ENCODE measurements at places on chromosomes 1 and 21.

DNA sequence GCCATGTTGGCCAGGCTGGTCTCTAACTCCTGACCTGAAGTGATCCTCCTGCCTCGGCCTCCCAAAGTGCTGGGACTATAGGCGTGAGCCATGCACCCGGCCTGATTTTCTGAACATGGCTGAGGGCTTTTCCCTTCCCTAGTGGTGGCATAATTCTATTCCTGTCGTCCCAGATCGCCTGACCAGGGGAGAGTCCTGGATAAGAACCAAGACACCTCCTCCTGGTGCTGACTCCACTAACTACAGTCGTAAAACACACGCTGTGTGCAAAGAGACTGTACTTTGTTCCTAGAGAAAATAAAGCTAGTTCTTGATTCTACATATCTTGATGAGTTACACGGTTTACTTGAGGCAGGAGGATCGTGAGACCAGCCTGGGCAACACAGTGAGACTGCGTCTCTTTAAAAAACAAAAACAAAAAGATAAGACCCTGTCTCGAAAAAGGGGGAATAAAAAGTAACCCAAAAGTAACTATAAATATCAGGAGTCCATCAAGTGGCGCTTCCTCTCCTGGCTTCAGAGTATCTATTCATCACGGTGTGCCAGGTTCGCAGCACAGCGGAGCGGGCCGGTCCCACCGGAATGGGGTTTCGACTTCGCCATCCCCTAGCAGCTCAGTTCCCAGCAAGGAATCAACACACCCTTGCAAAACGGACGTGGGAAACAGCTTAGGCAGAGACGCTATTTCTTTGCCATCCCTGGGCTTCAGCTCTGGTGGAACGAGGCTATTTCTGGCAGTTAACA lies 973 bp downstream of the SDF4 start:
- peaks cover 2% of the 10 kb centered on the region for H3K36me3 ChIP-seq
- no peaks in the 10 kb centered on the region for H3K27me3 ChIP-seq
- peak overlapping the region; percentile 83 for H3K27ac ChIP-seq
- peaks cover 8% of the 10 kb centered on the region for H3K4me1 ChIP-seq
- peak overlapping the region; percentile 70 for H3K4me3 ChIP-seq
- no peak for DNase-seq

DNA sequence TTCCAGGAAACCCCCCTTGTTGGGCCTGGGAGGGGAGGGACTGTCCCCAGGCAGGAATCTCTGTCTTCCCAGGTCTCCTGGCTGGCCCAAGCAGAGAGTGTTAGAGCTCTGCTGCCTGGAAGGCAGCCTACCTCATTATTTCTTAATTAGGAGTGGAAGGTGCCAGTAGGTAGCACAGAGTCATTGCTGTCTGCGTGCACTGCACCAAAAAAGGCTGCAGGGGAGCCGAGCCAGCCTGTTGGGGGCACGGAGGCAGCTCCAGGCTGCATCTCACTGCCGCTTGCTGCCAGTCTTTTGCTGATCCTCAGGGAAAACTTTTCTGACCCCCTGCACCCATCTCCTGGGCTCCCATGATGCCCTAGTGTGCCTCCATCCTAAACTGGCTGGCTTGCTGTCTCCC lies 58.1 kb downstream of the LRRN2 start:
- peaks cover 29% of the 10 kb centered on the region for H3K4me1 ChIP-seq
- H3K36me3 ChIP-seq: no peaks in the 10 kb centered on the region
- 0 out of 2 replicates have a peak, but pooled peaks cover 1% of the 10 kb centered on the region for H3K27me3 ChIP-seq

DNA sequence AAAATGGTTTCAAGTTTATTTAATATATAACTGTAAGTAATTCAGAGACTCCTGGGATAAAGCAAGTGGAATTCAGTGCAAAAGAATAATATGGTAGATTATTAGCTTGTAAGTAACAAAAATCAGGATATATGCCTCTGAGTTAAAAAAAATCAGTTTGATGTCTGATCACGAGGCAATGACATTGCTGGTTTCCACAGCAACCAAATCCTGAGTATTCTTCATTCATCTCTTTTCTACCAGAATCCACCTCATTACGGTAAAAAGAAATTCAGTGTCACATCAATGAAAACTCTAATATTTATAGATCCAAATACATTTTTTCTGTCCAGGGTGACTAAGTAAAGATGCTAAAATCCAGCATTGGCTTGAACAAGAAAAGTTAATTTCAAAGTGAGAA lies 642.3 kb upstream of the TMPRSS15 start:
- no peaks in the 10 kb centered on the region for H3K27me3 ChIP-seq
- peaks cover 18% of the 10 kb centered on the region for H3K4me1 ChIP-seq
- H3K27ac ChIP-seq: no peak overlapping the region

DNA sequence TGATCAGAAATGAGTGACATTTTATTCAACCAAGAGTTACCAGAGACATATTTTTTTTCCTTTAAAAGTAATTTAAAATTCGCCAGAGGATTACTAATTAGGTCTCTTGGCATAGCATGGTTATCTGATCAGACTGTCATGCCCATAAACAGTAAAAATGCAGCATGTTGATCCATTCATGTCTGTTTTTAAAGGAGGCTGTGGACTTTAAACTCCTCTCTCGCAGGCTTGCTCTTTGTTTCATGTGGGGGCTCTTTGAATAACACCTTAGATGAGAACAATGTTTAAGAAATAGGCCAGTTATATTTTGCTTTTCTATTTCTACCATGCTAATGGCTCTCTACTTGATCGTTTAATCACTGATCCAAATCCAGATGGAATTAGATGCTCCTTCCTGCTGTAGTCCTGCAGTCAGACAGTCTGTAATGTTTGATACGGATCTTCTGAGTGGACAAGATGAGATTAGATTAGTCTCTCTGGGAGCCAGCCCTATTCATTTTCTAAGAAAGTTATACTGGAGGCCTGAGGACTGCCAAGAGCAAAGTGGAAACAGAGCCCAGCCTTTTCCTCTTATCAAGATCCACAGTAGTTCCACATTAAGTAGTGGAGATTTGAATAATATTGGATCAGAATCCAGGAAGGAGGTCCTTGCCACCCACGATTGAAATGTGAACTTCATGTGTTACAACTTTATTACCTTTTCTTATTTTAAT lies 197.4 kb downstream of the HS2ST1 start:
- H3K36me3 ChIP-seq: no peaks in the 10 kb centered on the region
- H3K27ac ChIP-seq: no peak overlapping the region
- H3K27me3 ChIP-seq: no peaks in the 10 kb centered on the region
- H3K4me3 ChIP-seq: no peak overlapping the region

DNA sequence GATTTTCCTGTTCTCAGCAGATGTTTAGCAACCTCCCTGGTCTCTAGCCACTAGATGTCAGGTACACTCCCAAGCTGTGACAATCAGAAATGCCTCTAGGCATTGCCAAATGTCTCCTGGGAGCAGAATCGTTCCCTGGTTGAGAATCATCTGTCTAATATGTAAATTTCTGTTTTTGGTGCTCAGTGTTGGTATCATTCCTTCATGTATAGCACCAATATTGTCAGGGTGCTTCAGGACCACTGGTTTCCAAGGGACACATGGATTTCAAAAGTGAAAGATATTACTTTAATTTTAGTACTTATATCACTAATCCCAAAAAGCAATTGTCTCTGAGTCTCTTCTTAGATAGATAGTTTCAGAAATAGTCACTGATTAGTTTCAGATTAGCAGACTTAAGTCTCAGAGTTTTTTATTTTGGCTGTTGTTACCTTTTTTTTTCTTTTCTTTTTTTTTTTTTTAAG lies 160.1 kb downstream of the PTPRC start:
- no peak overlapping the region for H3K27ac ChIP-seq
- H3K36me3 ChIP-seq: no peaks in the 10 kb centered on the region
- H3K27me3 ChIP-seq: no peaks in the 10 kb centered on the region
- no peaks in the 10 kb centered on the region for H3K4me1 ChIP-seq

DNA sequence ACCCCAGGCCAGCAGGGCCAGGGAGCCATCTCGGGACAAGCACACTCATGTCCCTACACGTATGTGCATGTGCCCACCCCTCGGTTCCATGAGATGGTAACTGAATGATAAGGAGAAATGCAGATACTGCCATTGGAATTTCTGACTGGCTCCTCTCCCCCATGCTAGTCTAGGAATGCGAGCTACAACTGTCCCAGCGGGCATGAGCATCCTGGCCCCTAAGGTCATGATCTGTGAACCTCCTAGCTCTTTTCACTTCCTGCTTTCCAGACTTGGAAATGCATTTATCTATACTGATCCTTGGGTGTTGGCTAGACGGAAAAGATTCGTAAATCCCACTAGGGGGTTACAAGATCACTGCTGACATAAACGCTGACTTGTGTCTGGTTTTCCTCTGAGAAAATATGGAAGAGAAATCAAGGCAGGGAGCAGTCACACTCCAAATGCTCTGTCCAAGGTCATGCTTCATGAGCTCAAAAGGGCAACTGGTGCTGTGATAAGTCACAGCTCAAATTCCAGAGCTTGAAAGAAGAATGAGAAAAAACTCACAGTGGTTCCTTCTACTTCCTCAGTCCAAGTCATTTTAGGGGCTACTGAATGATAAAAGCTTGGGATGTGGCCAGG lies 49.8 kb downstream of the SLC45A1 start:
- no peak overlapping the region for H3K4me3 ChIP-seq
- peaks cover 4% of the 10 kb centered on the region for H3K4me1 ChIP-seq
- no peaks in the 10 kb centered on the region for H3K27me3 ChIP-seq

- H3K27ac ChIP-seq: no peak overlapping the region
- H3K4me3 ChIP-seq: no peak overlapping the region
- no peaks in the 10 kb centered on the region for H3K36me3 ChIP-seq
- no peaks in the 10 kb centered on the region for H3K4me1 ChIP-seq
These were observed 296.8 kb downstream of the TPR start for GRCh38 chr1:186078245-186078644.

- H3K27ac ChIP-seq: no peak overlapping the region
- peaks cover 20% of the 10 kb centered on the region for H3K4me1 ChIP-seq
- peaks cover 5% of the 10 kb centered on the region for H3K36me3 ChIP-seq
- H3K4me3 ChIP-seq: no peak overlapping the region
These were observed 61.8 kb upstream of the LAMC2 start for GRCh38 chr1:183124259-183124658.

DNA sequence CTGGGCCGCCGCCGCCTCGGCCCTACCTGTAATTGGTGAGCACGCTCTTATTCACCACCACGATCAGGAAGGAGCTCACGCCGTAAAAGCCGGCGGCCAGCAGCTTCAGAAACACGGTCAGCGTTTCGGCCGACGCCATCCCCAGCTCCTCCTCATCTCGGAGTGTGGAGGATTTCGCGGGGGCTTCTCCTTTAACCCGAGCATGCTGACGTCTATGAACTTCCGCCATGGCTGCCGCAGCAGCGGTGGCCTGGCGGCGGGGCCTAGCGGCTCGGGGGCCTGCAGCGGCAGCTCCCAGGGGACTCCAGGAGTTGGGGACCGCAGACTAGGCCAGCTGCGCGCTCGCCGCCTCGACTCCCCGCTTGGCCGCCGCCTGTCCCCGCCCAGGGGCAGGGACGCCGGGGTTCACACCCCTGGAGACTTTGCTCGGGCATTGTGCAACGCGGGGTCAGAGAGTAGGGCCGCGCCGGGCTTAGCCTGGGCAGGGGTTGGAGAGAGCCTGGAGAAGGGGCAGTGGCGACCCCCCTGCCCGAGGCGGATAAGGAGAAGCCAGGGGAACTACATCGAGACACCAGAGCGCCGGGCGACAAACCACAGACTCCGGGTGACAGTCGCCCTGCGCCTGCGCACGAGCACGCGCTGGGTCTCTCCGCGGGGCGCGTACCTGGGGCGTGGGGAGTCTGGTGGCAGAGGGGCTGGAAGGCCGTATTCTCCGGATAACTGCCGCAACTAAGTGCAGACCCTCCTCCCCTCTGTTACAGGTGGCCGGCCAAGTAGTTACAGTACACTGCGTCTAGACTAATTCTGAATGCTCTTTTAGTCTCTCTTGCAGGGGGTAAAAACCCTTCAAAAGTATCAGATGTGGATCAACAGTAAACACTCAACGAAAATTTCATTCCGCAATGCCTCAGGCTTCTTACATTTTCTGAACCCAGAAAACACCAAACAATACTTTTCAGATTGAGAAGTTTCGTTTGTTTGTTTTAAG lies at the start of gene SLC35D1:
TSS of gene SLC35D1 (minus strand) at position 364 of the 988 bp plus-strand sequence. CDS start at position 229, 135 bp downstream.
- peak within 1 kb of the TSS; percentile 87 for H3K27ac ChIP-seq
- peaks cover 9% of the 10 kb centered on the region for H3K4me1 ChIP-seq
- DNase-seq: peak; percentile 84
- H3K4me3 ChIP-seq: peak within 1 kb of the TSS; percentile 77
- no peaks in the 10 kb centered on the region for H3K27me3 ChIP-seq

GRCh38 chr1:161160671-161161145 lies 1.4 kb downstream of the USP21 start:
- H3K4me1 ChIP-seq: peaks cover 10% of the 10 kb centered on the region
- H3K27me3 ChIP-seq: no peaks in the 10 kb centered on the region
- peaks cover 3% of the 10 kb centered on the region for H3K36me3 ChIP-seq

GRCh38 chr1:213605732-213606131 lies 382.0 kb upstream of the PROX1 start:
- DNase-seq: peak; percentile 66
- peaks cover 17% of the 10 kb centered on the region for H3K4me1 ChIP-seq
- H3K36me3 ChIP-seq: no peaks in the 10 kb centered on the region
- no peak overlapping the region for H3K4me3 ChIP-seq
- no peaks in the 10 kb centered on the region for H3K27me3 ChIP-seq

DNA sequence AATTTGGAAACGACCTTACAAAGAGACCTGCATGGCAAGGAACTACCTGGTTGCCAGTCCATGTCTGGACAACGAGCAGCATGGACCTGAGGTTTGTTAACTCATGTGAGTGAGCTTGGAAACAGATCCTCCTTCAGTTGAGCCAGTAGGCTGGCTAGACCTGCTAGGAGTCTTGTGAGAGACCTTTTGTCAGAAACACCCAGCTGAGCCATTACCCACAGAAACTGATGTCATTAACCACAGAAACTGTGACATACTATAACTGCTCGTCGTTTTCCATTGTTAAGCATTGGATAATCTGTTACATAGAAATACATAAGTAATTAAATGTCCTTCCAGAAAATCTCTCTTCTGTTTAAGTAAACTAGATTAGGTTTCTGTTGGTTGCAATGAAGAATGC lies 211.1 kb upstream of the C21orf91 start:
- H3K4me1 ChIP-seq: no peaks in the 10 kb centered on the region
- no peaks in the 10 kb centered on the region for H3K27me3 ChIP-seq
- no peak overlapping the region for H3K27ac ChIP-seq
- no peak overlapping the region for H3K4me3 ChIP-seq
- H3K36me3 ChIP-seq: no peaks in the 10 kb centered on the region

GRCh38 chr1:19349999-19350398 lies 37.9 kb downstream of the SLC66A1 start:
- no peaks in the 10 kb centered on the region for H3K36me3 ChIP-seq
- DNase-seq: no peak
- H3K27me3 ChIP-seq: no peaks in the 10 kb centered on the region
- H3K27ac ChIP-seq: no peak overlapping the region
- no peaks in the 10 kb centered on the region for H3K4me1 ChIP-seq

DNA sequence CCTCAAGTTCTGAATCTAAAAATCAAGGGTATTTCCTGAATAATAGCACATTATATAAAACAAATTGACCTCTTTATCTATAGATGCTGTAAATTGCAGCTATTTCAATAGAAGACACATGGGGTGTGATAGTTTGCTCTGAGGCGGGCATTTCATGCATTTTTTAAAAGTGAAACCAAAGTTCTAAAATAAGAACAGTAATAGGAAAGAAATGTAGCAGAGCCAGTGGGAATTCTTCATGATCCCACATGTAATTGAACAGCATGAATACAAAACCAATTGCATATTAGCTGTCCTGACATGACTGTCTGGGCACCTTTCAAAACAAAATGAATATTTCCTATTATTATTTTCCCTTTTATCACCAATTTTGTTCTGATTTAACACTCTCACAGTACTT lies 85.0 kb downstream of the RGS21 start:
- H3K4me3 ChIP-seq: no peak overlapping the region
- H3K27me3 ChIP-seq: no peaks in the 10 kb centered on the region
- peaks cover 17% of the 10 kb centered on the region for H3K4me1 ChIP-seq
- H3K27ac ChIP-seq: no peak overlapping the region

GRCh38 chr1:60621368-60621851 lies 461.0 kb upstream of the NFIA start:
- H3K27me3 ChIP-seq: no peaks in the 10 kb centered on the region
- H3K36me3 ChIP-seq: no peaks in the 10 kb centered on the region
- no peaks in the 10 kb centered on the region for H3K4me1 ChIP-seq
- no peak for DNase-seq
- no peak overlapping the region for H3K4me3 ChIP-seq
- no peak overlapping the region for H3K27ac ChIP-seq
